NCI-H1105 treated with DMSO at 0.1 percent for 48 hours (cell line): ENCODE measurements at places on chromosomes 12 and 14.

DNA sequence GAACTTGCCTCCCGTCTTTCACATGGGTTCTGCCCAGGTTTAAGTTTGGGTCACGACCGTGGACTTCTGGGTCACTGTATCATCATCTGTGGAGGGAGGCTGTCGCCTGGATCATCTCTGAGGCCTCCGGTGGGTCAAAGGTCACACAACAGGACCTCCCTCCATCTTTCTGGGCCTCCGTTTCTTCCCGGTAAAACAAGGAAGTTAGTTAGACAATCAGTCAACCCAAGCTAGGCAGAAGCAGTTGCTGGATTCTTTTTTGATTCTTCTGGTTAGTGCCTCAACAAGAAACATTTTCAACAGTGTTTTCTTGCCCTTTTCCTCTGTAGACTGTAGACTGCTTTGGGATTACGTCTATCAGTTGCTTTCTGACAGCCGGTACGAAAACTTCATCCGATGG lies 186.6 kb upstream of the BCL2L14 start:
- no peak for DNase-seq

- DNase-seq: no peak
Observed at GRCh38 chr14:57364659-57365450, 25.5 kb upstream of the NAA30 start.

GRCh38 chr14:33414041-33414440 lies 475.4 kb downstream of the NPAS3 start:
- no peak for DNase-seq

DNA sequence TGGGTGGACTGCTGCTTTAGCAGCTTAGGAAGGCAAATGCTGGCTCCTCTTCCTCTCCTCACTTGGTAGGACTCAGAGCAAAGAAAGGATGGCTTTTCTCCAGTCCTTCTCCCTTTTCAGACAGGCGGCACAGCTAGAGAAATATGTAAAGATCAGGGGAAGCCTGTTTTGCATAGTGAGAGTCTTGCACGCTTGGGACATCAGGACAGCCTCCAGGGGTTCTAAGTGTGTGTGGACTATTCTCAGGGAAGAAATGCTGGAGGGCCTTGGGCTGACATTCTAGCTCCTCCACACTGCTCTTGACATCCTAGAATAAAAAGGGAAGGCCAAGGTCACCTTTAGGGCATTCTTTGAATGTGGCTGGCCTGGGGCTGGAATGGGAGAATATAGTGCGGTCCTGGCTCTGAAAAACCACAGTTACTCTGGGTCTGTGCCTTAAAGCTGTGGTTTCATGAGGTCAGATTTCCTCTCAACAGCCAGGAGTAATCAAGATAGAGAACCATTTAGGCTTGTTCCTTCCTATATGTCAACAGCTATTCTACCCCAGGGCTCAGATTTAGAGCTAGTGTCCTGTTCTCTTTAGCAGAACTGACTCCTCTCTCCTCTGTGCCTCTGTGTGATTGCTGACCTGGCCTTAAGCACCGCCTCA lies 24.3 kb downstream of the CMA1 start:
- no peak for DNase-seq

DNA sequence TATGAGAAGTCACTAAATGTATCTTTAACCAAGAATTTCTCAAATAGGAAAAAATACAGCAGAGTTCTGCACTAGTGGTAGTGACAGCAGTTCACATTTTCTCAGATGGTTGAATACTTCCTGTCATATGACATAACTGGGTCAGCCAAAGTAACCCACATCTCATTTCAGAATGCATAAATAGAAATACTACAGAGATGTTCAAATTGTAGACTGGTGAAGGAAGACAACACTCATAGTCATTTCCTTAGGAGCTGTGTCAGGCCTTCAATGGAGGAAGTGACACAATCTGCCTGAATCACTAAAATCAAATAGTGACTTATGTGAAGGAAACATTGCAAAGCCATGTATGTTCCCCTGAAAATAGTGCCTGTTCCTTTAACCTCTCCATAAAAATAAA lies 32.4 kb downstream of the FERMT2 start:
- no peak for DNase-seq

DNA sequence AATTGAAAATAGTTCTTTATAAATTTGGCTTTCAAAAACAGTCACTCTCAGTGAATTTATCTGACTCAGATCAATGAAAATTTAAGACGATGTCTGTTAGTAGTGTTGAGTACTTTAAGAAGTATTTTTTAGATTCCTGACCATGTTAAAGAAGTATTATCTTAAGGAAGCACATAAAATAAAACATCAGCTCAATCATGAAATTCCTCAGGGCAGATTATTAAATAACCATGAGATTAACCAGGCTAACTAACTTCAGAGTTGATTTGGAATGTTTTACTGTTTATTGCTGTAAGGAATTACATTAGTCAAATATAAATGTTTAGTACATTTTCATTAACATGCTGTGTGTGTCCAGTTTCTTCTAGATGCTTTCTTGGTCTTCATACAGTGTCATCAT lies 160.2 kb downstream of the PELI2 start:
- no peak for DNase-seq
